ENCODE measurements at places on chromosomes 12 and 14.

DNA sequence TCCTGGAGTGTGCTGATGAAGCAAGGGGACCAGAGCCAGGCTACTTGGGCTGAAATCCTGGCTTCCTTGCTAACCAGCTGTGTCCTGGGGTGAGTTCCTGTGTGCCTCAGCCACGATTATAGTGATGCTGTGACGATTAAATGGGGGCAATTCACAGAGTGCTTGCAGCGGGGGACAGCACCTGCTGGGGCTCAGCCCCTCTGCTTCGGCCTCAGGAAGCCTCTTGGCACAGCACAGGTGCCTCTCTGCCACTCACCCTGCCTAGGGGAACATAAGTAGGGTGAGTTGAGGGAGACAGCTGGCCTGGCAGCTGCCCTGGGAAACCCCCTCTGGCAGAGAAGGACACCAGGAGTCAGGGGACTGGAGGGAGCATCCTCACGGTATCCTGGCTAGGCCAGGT lies 9.4 kb downstream of the KRT80 start:
- no peak for DNase-seq

DNA sequence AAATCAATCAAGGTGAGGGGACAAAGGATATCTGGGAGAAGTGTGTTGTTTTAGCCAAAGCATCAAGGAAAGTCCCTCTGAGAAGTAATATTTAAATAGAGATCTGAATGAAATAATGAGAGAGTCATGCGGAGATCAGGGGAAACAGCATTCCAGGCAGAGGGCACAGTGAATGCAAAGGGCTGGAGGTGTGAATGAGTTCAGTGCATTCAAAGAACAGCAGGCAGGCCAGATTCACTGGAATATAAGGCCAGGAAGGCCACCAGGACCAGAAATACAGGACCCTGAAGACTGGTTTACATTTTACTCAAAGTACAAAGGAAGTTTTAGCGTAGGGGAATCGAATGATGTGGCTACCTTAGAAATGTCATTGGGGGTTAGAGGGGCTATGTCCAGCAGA lies 436.2 kb upstream of the TMEM132C start:
- DNase-seq, result no peak

DNA sequence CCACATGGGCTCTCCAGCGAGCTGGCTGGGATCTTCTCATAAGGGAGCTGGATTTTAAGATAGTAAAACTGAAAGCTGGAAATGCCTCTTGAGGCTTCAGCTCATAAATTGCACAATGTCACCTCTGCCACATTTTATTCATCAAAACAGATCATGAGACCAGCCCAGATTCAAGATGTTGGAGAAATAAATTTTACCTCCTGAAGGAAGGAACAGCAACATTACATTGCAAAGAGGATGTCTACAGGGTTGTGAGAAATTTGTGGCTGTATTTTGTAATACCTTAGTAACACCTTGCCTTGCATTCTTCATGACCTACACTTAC lies 43.1 kb upstream of the KRR1 start:
- peak; percentile 46 for DNase-seq

DNA sequence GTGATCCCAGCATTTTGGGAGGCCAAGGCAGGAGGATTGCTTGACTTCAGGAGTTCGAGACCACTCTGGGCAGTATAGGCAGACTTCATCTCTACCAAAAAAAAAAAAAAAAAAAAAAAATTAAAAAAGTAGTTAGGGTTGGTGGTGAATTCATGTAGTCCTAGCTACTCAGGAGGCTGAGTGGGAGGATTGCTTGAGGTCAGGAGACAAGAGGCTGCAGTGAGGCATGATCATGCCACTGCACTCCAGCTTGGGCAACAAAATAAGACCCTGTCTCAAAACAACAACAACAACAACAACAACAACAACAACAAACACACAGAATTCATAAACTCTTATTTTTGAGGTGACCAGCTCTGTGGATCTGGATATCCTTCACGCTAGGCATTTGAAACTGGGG lies 17.1 kb downstream of the SLC25A3 start:
- DNase-seq, result no peak

GRCh38 chr14:93262446-93262845 lies 55.4 kb downstream of the UBR7 start:
- no peak for DNase-seq

DNA sequence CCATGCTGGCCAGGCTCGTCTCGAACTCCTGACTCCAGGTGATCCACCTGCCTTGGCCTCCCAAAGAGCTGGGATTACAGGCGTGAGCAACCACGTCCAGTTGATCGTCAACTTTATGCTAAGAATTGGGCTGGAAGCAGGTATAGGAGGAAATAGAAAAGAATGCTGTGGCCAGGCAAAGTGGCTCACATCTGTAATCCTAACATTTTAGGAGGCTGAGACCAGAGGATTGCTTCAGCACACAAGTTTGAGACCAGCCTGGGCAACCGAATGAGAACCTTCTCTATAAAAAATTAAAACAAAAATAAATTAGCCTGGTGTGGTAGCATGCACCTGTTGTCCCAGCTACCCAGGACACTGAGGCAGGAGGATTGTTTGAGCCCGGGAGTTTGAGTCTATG lies 37.1 kb upstream of the SNX6 start:
- no peak for DNase-seq

- no peak for DNase-seq
Observed at GRCh38 chr12:48216785-48217184, 13.7 kb upstream of the OR10AD1 start.

- no peak for DNase-seq
Observed at GRCh38 chr12:40692765-40693206, 547 bp downstream of the CNTN1 start.

- no peak for DNase-seq
Observed at GRCh38 chr12:108349278-108349688, 10.2 kb upstream of the CMKLR1 start.

DNA sequence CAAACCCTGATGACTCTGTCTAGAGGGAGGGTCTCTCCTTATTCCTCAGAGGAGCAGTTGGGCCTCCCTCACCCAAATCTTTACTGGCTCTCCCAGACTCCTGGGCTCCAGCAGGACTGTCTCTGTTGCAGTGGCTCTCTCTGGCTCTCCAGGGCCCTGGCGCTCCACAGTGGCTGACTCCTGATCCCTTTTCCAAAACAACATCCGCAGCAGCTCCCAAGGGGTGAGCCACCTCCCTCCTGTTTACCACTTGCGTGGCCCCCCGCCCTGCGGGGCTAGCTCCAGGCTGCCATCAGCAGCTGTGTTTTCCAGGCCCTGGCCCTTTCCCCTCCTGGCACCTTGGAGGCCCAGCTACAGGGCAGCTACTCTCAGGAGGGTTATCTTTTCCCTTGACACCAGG lies 123.5 kb downstream of the CALM1 start:
- DNase-seq, result no peak

DNA sequence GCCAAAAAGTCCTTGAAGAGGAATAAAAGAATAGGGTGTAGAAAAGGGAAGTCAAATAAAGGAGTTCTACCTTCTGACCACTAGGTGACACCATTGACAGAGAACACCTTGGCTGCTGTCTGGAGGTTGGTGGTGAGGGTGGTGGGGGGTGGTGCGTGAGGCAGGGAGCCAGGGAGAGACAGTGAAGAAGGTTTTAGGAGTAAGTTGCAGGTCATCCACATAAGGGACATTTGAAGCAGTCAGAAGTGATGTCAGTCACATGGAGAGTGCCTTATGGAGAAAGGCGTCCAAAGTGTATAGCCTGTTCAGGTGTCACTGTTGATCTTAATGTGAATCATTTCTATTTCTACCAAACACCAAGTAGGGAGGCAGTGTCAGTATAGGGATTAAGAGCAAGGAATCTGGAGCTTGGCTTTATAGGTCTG lies 279.3 kb upstream of the DDHD1 start:
- DNase-seq, result peak; percentile 73

DNA sequence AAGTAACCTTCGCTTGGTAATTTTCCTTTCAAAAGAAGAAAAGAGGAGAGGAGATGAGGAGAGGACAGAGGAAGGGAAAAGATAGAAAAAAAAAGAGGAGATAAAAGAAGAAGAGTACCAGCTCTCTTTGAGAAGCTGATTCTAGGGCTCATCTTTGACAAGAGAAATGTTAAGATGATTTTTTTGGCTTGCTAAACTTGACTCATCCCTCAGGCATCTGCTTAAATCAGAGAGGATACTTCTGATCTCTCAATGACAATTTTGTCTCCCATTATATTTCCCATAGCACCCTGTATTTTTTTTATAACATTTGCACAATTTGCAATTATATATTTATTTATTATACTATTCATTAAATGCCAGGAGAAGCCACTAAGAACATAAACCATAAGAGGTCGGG lies 17.1 kb downstream of the SYT1 start:
- DNase-seq, result no peak

DNA sequence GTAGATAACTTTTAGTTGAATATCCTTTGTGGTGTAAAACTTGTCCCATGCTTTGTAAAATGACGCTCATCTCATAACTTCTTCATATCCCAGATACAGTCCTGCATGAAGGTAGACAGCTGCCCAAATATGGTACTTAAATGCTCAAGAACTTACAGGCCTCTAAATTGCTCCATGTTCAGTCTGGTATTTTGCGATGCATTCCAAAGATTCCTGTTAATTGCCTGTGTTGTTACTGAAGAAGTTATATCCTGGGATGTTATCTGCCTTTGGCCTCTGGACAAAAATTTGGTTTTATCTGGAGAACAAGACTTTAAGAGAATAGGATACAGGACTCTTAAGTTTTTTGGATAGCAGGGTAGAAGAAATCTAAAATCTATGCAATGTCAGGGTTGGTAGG lies 473.0 kb downstream of the PCNX1 start:
- DNase-seq, result peak; percentile 94

- DNase-seq, result no peak
Observed at GRCh38 chr12:13343375-13343774, 146.8 kb downstream of the EMP1 start.

DNA sequence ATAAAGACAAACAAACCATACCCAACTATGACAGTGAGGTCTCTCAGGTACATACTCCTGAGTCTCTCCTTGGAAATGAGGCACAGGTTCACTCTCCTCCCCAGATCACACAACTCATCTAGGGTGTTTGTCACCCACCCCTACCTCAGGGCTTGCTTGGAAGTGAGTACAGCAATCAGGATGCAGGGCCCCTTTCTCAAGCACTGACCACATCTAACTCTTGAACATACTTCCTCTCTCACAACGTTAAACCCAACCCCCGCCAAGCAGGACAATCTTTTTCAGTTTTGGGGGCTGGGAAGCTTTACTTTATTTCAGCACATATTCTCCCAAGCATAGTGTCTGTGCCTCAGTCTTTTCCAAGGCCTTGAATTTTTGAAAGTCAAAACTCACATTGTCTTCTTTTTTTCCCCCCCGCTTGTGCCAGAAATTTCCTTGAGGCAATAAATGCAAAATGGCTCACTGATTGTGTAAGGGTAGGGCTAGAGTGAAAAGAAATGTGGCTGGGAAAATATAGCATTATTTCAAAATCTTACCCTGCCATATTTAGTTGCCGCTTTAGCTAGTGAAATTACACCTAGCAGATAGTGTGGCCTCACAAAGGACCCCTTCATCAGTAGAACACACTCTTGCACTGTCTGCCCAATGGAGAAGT lies 2.4 kb upstream of the GPR65 start:
- DNase-seq, result no peak

DNA sequence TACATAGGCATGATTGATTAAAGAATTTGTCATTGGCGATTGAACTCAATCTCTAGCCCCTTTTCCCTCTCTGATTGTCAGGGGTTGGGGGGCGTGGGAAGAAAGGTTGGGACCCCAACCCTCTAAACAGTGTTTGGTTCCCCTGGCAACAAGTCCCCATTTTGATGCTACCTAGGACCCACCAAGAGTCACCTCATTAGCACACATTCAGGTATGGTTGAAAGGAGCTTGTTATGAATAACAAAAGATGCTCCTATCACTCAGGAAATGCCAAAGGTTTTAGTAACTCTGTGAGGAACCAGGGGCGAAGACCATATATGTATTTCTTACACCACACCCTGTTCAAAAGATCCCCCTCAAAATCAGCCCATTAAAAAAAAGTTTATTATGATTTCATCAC lies 14.3 kb downstream of the RNF212B start:
- no peak for DNase-seq

DNA sequence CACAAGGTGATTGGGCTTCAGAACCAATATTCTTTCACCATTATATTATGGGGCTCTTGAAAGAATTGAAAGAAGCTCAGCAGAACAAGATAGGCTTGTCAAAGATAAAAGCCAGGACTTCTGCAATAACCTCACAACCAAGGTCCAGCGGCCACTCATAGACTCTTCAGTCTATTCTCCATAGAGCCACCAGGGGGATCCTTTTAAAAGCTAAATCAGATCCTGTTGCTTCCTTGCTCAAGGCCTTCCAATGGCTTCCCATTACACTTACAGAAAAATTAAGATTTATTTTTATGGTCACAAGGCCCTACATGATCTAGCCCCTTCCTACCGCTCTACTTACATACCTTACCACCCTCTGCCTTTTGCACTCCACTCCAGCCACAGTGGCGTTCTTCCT lies 169.6 kb downstream of the C12orf42 start:
- no peak for DNase-seq

GRCh38 chr14:89351221-89351515 lies 65.9 kb downstream of the FOXN3 start:
- no peak for DNase-seq

GRCh38 chr12:132210223-132211055 lies 66.2 kb downstream of the NOC4L start:
- no peak for DNase-seq

- DNase-seq, result no peak
Observed at GRCh38 chr14:92886337-92886736, 36.6 kb upstream of the CHGA start.

GRCh38 chr14:102282751-102283465 lies 22.1 kb downstream of the MOK start:
- DNase-seq, result no peak

DNA sequence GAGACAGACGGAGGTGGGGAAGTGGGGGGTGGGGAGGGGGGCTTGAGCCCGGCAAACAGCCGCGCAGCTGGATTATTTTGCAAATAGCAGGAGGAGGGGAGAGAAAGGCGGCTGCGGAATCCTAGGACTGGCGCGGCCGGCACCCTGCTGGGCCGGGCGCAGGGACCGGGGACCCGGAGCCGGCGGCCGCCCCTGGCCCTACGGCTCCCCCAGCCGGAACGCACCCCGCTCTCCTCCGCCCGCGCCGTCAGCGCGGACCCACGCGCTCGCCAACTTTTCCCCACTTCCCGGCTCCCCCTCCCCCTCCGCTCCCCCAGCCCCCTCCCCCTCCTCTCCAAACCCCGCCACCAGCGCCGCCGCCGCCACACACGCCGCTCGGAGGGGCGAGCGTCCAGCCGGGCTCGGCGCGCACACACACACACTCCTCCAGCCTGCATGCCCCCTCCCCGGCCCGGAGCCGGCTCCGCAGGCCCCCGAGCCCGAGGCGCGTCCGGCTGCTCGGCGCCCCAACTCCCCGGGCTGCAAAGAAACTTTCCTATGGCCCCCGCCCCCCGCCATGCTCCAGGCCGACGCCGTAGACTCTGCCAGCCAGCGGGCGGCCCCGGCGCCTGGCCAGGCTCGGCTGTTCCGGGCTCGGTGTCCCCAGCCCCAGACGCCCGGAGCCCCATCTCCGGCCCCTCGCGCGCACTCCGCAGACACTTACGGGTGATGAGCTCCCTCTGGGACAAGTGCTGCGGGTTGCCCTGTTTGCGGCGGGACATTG lies 1.4 kb downstream of the BCL11B start:
- DNase-seq, result no peak

- no peak for DNase-seq
Observed at GRCh38 chr12:124756760-124757159, 106.9 kb downstream of the SCARB1 start.

- peak; percentile 13 for DNase-seq
Observed at GRCh38 chr14:84783511-84783910, 746.4 kb upstream of the FLRT2 start.

Data from fibroblast of lung (primary cell).